OCI-M1 (cell line): ENCODE measurements at places on chromosomes 4 and X.

DNA sequence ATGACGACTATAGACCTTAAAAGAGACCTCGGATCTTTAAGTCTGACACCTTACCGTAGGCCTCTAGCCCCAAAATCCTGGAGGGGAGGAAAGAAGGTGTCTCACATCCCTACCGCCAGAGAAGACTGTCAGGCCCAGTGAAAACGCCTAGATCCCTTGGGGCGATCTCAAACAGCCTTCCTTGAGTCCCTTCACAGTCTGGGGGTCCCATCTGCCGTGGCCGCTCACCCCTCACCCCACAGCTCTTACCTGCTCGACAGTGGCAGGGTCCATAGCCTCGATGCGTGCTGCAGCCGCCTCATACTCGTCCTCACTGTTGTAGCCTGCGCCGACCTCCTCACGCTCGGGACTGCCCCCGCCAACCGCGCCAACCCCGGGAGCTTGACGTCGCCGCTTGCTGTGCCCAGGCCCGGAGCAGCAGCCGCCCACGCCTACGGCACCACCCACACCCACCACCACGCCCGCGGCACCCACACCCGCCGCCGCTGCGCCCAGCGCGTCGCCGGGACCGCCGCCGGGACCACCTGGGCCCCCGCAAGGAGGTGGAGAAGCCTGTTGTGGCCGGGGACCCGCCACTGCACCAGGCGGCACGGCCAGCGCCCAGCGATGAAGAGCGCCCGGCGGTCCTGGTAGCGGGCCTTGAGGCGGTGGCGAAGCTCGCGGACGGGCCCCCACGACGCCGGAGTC, 536 bp downstream of the OTUD5 start:
- DNase-seq = peak; percentile 24

DNA sequence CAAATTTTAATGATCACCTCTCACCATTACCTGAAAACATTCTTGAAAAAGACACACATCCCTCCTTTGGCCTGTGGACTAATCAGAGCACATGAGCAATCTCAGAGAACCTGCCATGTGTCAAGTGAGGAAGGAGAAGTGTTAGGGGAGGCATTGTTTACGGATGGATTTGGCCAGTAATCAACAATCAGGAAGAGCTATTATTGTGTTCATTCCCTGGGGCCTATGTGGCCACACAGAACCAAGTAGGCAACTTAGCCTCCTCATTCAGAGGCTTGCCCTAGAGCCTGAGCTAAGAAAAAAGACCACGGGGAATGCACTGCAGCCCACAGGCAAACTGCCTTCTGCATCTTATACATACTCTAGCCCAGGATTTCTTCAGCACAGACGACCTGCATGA, 40.6 kb upstream of the DOCK11 start:
- DNase-seq = no peak

DNA sequence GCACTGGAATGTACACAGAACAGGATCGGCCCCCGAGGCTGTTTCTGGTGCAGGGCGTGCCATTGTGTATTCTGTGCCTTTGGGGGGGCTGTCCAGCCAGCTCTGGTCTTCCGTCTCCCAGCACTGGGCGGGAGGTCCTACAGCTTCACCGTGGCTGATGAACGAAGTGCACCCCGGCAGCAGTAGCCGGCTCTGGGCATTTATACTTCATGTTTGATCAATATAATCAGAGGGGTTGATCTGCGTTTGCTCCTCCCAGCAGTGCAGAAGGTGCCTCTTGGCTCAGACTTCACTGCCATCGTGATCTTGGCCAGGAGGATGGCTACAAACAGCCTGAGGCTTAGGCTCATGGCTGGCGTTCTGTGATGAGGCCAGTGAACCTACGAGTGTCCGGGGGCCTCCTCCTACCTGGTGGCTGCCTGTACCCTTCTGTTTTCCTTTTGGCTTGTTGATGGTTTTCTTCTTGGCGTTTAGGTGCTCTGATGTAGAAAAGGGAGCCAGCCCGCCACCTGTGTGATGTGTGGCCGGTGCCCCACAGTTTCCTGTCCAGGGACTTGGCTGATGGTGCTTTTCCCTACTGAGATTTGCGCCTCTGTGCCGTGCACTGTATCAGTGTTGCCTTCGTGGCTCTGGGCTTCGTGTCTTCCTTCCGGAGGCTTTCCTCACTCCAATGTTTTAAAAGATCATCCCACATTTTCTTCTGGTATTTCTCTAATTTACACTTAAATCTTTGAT, 31.2 kb upstream of the HGFAC start:
- no peak for DNase-seq

DNA sequence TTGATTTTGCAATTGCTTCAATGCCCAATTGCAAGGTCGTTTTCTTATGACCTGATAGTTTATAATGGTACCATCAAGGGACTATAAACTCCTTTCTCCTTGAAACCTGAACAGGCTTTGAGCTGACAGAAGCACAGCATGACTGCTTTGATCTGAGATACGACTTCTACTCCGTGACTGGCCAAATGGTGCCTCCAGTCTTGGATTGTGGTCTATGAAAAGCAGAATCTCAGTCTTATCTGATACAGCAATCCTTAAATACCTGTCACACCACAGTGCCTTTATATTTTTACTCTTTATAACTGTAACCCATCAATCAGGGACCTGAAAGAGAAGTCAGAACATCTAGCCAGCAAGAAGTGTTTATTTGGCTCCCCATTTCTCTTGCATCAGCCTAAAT, 93.1 kb downstream of the DOCK11 start:
- no peak for DNase-seq

DNA sequence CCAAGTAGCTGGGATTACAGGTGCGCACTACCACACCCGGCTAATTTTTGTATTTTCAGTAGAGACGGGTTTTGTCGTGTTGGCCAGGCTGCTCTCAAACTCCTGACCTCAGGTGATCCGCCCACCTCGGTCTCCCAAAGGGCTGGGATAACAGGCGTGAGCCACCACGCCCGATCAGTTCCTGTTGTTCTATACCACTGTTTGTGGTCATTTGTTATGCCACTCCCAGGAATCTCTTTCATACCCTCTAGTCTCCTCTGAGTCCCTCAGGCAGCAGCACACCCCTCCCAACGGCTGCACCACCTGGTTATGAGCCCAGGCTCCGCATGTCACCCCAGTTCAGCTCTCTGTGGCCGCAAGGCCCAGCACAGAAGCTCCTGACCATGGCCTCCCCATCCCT, 17.5 kb upstream of the CD99 start:
- DNase-seq = no peak

DNA sequence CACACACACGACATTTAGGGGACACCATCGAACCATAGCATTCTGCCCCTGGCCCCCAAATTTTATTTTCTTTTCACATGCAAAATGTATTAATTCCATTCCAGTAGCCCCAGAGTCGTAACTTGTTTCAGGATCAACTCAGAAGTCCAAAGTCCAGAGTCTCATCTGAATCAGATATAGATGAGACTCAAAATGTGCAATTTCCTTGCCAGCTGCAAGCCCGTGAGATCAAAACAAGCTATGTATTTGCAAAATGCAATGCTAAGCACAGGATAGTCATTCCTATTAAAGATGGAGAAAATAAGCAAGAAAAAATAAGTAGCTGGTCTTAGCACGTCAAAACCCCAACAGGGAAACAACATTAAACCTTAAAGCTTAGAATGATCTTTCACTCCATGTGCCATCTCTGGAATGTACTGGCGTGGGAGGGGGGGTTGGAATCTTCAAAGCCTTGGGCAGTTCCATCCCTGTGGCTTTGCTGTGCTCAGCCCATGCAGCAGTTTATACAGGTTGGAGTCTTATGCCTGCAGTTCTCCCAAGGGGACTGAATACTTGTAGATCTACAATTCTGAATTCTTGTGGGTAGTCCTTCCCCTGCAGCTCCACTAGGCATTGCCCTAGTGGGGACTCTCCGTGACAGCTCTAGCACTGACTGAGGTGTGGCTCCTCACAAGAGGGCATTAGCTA, 47.7 kb upstream of the SYTL5 start:
- DNase-seq = no peak
